Cortex of kidney (tissue), 1 donor: ENCODE measurements at places on chromosomes 16 and 17.

DNA sequence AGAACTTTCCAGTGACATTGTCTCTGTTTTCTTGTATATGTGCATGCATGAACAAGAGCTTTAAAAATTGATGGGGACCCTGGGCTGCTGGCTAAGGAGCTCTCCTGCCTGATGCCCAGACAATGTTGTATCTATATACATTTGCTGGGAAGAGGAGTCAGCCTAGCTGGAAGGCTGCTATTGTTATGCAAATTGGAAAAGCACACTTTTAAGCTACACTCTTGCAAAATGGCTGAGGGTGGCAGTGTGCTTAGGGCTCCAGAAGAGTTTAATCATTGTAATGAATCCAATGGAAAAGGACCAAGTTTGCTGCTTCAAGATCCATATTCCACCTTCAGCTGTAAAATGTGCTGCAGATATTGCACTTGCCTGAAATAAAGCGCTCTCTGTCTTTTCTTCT, 171.8 kb downstream of the PRKCA start:
- DNase-seq, result no peak

DNA sequence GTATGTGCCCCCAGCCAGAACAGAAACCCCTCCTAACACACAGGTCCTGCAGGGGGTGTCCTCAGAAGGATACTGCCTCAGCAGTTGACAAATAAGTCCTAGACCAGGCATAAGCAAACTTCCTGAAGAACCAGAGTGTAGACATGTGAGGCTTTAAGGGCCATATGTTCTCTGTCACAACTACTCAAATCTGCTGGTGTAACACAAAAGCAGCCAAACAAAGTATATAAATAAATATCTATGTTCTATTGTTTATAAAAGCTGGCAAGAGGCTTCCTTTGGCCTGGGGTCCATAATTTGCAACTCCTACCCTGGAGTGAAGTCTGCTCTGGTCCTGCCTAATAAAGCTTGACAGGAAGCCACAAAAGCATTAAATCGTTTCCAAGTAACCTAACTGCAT, 9.9 kb downstream of the FAM83G start:
- DNase-seq, result no peak

DNA sequence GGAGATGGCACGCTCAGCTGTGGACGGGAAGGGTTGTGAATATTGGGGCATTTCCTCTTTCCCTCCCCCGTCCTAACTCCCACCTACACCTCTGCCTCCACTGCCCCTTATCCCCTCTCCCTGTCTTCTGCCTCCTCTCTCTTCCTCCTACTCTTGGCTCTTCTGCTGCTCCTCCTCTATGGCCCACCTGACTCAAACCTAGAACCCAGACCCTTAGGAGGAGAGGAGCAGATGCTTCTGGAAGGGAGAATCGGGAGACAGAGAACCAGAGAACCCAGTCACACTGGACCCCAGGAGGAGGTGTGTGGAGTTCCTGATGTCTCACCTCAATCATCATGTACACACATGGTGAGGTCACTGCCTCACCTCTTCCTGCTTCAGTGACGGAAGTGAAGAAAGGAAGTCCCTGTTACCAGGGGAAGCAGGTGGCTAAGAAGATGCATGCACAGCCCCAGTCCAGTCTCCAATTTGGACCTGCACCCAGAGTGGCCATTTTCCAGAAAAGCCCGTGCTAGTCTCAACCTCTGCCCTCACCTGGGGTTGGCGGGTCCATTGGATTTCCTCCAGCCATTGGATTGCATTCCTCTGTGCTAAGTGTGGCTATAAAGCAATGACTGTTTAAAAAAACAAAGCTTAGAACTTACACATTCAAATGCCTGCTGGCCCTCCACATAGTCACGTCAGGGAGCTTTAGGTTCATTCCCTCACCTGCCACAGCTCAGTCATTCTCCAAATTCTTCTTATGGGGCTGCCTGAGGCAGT, 4.0 kb downstream of the RNF222 start:
- no peak for DNase-seq

DNA sequence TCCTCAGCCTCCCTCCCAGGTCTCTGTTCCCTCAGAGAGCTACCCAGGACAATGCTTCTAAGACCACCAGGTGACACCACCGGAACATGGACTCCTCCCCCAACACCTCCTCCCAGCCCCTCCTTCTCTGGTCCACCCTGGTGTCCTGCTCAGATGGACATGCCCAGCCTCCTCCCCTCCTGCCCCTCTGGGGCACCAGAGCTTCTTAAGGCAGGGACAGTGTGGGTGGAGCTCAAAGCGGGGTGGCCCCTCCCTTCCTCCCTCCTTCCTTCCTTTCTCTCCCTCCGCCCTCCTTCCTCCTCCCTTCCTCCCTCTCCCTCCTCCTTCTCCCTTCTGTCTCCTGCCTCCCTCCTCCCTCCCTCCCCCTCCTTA, 22.7 kb downstream of the TRPV3 start:
- DNase-seq, result no peak

DNA sequence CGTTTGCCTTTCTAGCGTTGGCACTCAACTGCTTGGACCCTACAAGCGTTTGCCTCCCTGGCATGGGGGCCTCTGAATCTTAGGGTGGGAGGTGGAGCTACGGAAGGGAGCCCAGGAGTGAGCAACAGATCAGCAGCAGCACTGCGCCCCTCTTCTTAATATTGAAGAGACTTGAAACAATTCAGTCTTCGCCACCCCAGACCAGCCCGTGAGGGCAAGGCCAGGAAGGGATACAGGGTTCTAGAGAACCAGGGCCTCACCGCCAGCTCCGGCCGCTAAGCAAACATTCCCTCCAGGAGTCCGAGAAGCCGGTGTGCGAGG, 1.5 kb upstream of the GPRC5C start:
- no peak for DNase-seq

GRCh38 chr17:77735566-77736198, 222.8 kb upstream of the TNRC6C start:
- DNase-seq, result no peak

- DNase-seq, result no peak
Observed at GRCh38 chr17:40671282-40671681, 6.3 kb upstream of the KRT222 start.

DNA sequence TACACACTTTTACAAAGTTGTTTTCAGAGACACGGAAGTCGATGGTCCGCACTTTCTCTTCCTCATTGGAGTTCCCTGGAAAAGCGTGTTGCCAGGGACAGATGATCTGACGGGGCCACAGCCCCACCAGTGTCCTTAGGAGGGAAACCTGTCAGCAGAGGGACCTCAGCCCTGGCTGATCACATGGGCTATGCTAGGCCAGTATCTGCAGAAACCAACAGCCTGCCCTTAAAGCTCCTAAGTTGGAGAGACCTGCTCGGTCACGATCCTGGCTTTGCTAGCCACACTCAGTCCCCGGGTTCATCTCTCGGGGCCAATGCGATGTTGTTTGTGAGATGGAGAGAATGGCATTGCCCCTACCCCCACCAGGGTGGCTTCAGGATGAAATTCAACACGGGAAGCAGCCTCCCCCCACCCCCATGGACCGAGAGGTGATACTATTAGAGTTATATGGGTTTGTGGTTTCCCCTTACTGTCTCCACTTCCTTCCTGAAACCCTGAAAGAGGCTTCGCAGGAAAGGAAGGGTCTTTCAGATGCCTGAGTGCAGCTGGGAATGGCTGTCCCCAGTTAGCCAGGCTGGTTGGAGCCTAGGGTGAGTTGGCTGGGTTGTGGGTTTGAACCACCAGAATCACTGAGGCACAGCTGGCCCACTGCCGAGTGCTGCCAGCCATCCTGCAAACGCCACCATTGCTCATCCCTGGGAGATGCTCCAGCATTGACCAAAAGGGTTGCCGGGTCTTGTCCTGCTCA, 16.6 kb downstream of the RMI2 start:
- DNase-seq, result no peak
